SHP77 treated with DMSO at 0.1 percent for 48 hours (cell line): ENCODE measurements at places on chromosomes 5 and 9.

DNA sequence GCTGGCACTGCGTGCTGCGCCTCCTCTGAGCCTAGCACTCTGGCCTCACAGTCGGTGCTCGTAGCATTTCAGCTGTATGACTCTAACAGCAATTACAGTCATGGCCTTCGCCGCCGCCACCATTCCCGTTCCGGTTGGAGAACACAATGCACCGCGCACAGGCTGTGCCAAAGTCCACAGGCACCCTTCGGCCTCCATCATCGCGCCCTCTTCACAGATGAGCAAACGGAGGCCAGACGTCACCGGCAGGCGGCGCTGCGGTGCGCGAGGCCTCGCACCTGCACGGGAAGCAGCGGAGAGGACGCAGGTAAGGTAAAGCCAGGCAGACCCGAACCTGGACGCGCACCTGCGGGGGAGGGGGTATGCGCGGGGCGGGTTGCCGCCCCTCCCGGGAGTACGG, 128.9 kb downstream of the BARX1 start:
- DNase-seq = no peak

- DNase-seq = no peak
These were observed 18.4 kb upstream of the RFK start for GRCh38 chr9:76412638-76413037.

- DNase-seq = no peak
These were observed 16.0 kb downstream of the ANXA6 start for GRCh38 chr5:151141535-151141934.

DNA sequence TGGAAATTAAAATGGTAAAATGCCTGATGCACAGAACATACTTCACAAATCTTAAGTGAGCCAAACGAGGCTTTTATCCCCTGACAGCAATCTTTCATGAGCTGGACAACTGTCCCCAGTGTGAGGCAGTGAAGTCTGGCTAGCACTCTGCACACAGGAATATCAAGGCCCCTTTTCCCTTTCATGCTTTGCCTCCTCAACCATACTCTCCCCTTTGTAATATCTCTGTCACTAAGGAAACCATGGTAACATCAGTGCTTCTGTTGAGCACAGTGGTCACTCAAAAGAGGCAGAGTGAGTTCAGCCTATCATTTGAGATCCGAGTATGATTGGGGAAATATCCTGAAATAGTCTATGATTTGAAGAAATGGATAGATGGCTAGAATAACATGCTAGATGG, 318.3 kb downstream of the ENC1 start:
- DNase-seq = no peak

DNA sequence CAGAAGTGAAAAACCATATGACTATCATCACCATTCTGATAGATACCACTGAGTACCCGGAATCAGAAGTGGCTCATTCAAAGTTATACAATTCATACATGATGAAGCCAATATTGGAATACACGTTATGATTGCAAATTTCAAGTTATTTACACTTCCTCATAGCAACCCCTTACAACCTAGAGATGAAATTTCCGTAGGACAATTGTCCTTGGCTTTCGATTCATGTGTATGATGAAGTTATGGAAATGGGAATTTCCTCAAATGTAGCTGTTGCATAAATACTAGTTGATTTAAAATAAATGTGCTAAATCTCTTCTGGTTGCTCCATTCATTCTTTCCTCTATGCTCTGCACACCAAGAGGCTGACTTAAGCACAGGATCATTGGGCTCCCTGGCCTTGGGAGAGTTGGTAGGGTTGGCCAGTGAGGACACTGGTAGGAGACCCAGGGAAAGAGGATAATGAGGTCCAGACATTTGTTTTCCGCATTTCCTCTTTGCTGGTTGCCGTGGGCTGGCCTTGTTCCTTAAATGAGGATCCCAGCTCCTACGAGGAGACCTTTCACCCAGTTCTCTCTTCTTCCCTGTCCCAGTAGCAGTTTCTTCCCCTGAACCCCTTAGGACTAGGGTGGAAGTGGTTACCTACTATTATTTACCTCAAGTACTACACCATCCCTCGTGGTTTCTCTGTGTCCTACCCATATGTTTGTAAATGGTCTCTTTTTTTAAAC, 90.3 kb downstream of the ZNF474 start:
- DNase-seq = no peak
